Hindlimb muscle (tissue), 1 donor: ENCODE measurements at places on chromosomes 7 and 10.

GRCh38 chr7:102450242-102450641 lies 14.4 kb downstream of the ALKBH4 start:
- no peak for DNase-seq

- DNase-seq, result no peak
Observed at GRCh38 chr7:49433794-49434193, 339.6 kb upstream of the VWC2 start.

DNA sequence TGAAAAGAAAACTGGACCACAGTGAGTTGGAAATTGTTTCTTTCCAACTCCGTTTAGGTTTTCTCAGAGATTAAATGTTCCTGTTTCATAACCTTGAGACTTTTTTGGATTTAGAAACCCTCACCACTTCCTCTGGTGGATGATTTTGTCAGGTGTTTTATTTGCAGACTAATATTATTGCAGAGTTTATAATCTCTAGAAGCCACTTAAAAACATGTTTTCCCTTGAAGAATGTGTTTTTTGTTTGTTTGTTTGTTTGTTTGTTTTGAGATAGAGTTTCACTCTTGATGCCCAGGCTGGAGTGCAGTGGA lies 520 bp upstream of the MICU1 start:
- no peak for DNase-seq

DNA sequence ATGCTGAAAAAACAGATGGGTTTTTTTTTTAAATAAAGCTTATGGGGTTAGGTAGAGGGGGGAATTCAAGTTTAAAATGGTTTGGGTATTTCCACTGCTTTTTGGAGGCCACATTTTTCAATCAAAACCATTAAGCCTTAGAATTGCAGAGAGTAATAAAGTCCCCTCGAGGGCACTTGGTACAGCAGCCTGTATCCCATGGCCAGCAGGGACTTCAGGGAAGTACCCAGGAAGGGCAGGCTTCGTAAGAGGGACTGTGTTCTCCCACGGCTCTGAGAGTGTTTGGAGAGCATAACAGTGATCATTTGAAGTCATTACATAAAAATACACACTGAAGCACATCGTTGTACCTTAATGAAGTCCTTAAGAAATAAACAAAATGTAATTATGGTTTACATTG lies 432.7 kb downstream of the DPP6 start:
- no peak for DNase-seq

GRCh38 chr7:106281585-106282318 lies 3.0 kb downstream of the NAMPT start:
- no peak for DNase-seq

DNA sequence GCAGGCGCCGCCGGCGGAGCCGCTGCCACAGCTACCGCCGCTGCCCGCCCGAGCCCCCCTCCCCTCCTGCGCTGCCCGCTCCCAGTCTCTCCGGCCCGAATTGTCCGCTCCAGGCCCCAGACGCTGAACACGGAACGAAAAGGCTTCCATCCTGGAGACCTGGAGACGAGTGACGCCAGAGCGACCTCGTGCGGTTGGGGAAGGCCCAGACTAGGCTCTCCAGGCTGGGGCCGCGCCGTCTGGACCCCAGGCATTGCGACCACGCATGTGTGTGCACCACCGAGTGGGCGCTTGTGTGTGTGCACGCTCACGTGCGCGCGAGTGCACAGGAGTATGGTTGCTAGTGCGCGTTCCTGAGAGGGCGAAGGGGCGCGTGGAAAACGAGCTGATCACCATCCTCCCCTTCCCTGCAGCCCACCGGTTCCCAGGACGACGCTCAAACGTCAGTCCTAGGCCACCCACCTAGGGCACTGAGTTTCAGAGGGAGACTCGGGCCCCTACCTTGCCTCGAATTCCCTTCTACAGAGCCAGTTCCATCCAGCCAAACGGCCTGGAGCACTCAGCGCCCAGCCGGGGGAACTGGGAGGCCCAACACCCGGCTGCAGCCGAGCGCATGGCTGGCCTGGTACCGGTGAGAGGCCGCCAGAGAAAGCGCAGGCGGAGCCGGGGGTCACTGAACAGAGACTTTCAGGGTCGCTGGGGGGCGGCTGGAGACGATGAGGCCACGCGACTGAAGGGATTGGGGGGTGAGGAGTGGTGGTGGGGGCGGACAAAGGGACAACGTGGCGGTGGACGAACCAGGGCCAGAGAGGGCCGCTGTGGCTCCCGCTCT lies 11.6 kb downstream of the LBX1 start:
- no peak for DNase-seq

- no peak for DNase-seq
Observed at GRCh38 chr7:129779602-129780256, 168.2 kb downstream of the NRF1 start.

- no peak for DNase-seq
Observed at GRCh38 chr7:144517749-144518148, 114.3 kb upstream of the NOBOX start.

DNA sequence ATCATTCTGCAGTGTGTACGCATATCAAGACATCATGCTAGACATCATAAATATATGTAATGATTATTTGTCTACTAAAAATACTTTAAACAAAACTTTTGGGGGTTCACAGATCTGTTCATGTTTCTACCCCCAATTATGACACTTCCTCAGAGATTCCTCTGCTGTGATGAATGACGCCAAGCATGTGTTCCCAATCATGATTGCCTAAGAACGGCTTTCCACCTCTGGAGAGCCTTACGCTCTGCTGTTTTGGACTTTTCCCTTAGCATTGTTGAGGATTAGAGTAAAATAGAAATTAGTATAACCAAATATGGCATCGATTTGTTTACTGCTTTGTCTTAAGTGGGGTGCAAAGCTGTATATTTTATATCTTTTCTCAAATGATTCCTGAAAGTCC lies 236.3 kb upstream of the IGFBP3 start:
- no peak for DNase-seq

- DNase-seq, result no peak
Observed at GRCh38 chr10:59064080-59064692, 112.3 kb upstream of the PHYHIPL start.

GRCh38 chr10:29950391-29950790 lies 109.0 kb downstream of the JCAD start:
- no peak for DNase-seq

DNA sequence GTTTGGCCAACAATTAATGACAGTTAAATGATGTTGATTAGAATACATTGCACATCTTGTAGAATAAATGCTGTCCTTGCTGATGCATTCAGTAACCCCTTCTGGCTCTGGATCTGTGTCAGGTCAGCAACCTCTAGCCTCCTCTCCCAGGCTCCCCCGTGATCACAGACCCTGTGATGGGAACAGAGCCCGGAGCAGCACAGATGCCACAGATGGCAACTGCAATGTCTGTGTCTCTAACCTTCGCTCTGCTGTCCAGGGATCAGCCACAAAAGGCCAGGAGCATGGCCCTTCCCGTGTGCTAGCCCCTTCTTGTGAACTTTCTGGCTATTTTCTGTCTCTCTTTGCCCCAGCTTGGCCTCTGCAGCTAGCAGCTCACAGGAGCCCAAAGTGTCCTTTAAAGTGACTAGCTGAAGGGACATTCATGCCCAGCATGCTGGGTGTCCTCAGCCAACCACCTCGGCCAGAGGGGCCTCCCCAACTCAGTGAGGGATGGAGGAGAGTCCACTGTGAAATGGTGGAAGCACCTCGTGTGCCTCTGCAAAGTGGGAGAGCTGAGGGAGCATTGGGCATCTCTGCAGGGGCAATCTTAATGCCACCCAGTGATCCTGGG lies 167.0 kb upstream of the TCERG1L start:
- DNase-seq, result no peak

GRCh38 chr7:149440222-149440621 lies 20.6 kb downstream of the ZNF777 start:
- no peak for DNase-seq
